ENCODE measurements at places on chromosomes 16 and 17.

DNA sequence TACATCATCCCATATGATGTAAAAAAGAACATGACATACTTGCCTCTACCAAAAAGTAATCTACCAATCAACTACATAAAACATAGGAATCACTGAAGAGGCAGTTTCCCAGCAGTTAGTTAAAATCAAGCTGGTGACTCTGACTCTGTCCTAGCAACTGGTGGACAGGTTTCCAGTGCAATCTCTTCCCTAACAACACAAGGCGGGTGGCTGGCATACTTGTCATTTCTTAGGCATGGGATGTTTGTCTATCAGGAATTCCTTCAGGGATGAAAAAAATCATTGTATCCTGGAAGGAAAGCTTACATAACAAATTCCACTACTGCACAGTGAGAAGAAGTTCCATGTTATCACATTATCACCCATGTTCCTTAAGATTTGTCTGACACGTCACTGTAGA lies 50.9 kb downstream of the HELZ start:
- no peak for DNase-seq

DNA sequence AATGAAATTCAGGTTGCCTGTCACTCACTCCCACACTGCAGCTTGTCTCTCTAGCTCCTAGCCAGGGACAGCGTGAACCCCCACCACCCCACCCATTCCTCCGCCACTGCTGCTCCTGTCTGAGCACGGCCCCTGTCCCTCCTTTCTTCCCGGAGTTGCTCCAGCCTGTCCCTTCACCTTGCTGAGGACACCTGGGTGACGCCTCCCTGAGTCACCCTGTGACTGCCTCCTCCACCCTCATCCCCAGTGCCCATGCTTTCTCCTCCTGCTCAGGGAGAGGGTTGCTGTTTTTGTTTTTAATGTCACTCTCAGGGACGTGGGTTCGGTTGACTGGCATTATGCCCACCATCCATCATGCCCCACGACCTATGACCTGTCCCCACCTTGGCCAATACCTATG lies 25.8 kb upstream of the NAT9 start:
- no peak for DNase-seq

DNA sequence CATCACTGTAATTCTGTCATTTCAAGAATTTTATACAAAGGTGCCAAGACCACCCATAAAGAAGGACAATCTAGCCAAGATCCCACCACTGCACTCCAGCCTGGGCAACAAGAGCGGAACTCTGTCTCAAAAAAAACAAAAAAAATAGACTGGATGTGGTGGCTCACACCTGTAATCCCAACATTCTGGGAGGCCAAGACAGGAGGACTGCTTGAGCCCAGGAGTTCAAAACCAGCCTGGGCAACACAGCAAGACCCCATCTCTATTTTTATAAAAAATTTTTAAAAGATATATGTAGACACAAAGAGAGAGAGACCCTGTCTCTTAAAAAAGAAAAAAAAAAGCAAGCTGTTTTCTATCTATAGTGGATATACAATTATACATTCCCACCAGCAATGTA lies 8.8 kb downstream of the UBE2G1 start:
- no peak for DNase-seq

- DNase-seq, result no peak
These were observed 288.7 kb downstream of the SEC14L1 start for GRCh38 chr17:77429369-77429968.

DNA sequence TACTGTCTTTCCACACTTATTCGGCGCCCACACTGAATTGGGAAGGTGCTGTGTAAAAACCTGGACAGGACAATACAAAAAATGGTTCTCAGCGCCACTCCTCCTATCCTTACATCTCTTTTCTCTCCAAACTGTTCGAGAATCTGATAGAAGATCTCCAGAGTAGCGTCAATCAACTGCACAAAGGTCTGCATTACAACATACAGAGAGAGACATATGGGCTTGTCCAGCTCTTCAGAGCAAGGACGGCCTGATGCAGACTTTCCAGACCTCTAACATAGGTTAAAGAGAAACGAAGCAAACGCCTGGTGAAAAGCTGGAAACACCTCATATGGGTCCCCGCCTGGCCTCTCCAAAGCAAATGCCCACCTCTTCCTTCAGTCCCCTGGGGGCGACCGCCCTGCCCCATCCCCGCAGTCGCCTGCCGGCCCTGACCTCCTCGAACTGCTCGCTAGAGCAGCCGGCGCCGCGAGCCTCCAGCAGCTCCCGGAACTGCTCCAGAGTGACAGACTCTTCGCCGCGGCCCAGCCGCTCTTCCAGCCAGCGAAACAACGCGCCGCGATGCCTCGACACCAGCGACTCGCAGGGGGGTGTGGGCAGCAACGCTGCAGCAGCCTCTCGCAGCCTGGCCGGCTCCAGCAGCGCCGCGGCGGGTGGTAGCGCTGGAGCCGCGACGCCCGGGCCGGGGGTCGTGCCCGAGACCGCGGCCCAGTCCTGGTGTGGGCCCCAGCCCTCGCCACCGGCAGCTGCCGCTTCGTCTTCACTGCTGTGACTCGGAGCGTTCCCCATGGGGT lies 526 bp downstream of the ZZEF1 start:
- peak; percentile 52 for DNase-seq

DNA sequence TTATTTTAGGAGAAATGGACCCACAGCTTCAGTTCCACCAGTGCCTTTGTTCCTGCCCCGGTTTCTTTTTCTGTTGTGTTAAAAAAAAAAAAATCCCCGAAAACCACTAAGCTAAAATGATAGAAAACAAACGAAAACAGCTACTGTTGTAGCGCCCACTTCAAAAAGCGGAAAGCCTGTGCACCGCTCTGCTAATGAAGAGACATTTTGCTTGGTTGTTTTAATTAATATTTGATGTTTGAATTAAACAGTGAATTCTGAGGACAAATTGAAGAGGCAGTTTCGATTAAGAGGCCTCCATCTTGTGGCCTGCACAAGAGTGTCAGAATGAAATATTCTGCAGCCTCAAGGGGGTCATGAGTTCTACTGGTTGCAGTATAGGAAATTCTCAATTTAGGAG lies 186.7 kb downstream of the RPTOR start:
- no peak for DNase-seq

GRCh38 chr17:77601054-77601979 lies 357.2 kb upstream of the TNRC6C start:
- DNase-seq, result no peak

DNA sequence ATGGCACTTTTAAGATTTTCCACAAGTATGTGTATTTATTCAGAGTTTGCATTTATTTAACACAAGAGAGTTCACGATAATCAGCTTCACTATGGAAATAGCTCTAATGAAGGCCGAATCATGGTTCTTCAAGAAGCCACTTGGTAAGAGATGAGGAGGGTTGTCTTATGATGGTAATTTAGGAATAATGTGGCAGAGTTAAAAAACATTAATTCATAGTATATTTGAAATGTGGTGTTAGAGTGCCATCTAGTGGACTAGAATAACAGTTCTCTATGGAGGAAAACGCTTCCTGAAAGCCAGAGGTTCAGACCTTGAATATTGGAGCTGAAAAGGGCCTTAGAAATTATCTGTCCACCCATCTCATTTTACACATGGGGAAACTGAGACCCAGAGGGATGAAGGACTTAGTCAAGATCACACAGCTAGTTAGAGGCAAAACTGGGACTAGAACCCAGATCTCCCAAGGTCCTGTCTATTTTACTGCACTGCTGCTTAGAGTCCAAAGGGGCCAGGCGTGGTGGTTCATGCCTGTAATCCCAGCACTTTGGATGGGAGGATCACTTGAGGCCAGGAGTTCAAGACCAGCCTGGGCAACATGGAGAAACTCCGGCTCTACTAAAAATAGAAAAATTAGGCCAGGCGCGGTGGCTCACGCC lies 33.8 kb upstream of the KPNB1 start:
- DNase-seq, result no peak

DNA sequence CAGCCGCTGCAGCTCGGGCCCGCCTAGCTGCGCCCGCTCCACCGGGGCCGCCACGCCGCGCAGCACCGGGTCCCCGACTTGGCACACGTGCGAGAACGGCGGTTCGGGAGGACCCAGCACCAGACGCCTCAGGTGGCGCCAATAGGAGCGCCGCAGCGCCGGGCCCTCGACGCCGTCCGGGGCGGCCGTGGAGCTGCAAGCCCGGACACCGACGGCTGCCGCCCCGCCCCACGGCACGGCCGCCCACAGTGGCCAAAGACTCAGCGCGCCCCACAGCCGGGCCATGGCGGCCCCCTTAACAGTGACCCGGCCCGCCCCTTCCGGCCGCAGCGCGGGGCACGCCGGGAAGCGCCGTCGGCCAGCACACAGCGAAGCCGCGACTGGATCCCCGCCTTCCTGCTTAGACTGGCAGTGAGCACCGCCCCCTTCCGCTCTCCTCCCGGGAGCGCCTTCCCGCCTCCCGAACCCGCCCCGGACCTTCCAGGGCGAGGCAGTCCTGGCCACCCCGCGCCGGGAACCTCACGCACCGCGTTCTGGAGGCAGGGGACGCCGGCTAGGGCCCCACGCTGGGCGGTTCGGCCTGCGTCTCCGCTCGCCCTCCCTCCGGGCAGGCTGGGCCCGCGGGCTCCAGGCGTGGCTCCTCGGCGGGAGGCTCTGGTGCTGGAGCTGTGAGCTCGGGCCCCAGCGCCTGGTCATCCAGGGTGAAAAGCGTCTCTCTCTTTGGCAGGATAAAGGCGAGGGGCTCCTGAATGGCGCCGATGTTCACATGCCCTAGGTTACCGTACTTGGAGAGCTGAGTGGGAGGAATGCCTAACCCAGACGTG lies at the start of gene PDF:
TSS of gene PDF (minus strand) at position 303 of the 824 bp plus-strand sequence. CDS start at position 285, 18 bp downstream.
- peak; percentile 87 for DNase-seq

DNA sequence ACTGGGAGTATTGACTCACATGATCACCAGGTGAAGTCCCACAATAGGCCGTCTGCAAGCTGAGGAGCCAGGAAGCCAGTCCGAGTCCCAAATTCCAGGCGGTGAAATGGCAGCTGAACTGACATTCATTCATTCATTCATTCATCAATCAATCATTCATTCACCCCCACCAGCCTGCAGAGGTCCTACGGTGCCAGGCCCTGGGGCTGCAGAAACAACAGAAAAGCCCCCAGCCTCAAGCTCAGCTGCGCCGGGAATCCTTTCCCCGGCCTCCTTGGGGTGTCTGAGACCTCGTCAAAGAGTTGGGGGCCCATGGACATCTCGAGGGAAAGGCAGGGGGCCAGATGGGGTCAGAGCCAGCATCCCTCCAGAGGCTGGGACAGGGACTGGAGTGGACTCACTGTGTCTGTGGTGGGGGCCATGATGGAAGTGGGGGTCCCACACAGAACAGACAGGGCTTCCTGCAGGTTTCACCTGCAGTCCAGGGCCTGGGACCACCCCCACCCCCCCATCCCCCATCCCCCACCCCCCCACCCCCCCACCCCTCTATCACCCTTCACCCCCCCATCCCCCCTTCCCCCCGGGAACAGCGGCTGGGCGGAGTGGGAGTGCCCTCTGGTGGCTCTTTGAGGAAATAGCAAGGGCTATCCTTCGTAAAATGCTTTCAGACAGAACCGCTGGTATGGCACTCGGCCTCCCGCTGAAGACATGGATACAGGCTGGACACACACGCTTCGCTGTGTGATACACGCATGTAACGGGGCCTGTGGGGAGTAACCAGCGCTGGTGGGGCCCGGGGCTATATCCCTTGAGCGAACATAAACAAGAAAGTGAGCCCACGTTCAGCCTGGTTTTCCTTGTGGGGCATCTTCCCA lies 8.5 kb upstream of the ZC3H18 start:
- DNase-seq, result peak; percentile 43

DNA sequence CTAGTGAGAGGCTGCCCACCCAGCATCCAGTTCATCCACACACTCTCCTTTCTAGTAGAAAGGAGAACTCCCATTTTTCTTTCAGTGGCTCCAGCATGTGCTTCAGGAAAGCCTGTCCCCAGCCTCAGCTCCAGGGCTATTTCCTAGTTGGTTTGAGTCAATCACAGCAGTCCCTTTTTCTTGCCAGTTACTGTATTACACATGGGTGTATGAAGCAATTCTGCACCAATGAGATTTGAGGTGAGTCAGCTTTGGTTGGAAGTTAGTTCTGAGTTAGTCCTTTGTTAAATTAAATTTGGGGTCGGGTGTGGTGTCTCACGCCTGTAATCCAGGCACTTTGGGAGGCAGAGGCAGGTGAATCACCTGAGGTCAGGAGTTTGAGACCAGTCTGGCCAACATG lies 24.8 kb downstream of the RAD51D start:
- no peak for DNase-seq

DNA sequence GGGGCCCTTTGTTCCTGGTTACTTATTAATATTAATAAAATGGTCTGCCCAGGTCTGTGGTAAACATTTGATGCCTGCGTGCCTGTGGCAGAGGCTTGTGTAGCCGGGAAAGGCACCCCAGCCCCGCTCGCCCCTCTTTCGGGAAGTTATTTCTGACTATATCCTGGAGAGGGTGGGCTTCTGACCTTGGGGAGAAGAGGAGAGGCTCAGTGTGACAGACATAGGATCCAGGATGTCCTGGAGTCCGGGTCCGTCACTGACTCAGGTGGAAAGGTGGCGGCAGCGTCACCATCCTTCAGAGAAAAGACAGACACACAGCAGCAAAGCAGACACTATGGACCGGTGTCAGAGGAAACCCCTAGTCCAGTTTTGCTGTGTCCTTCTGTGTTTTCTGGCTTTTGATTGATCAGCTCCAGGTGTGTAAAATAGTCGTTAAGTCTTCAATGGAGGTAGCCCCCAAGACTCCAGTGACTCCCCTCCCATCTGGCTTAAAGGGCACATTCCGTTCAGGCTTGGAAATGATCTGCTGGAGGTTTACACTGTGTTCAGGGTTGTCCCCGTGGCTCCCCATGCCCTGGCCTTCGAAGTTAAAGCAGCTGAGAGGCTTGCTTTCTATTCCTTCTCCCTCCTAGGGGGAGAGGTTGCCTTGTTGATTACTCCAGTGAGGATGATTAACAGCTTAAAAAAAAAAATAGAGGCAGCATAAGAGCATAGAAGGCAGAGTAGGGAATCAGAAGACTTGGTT lies 81.6 kb downstream of the CCDC182 start:
- DNase-seq, result no peak

- peak; percentile 94 for DNase-seq
These were observed 2.9 kb downstream of the RNF213 start for GRCh38 chr17:80263253-80264204.

DNA sequence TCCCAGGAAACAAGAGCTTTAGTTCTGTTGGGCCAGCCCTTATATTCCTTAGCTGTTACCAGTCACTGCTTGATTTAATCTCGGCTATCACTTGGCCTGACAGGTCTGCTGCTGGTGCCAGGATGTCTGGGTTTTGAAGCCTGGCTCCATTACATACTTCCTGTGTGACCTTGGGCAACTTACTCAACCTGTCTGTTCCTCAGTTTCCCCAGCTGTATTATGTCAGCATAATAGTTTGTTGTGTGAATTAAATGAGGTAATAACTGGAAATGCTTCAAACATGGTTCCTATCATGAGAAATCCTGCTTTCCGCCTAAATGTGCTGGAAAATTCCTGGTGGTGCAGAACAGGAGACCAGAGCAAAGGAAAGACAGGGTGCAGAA lies 50.6 kb upstream of the STH start:
- no peak for DNase-seq

DNA sequence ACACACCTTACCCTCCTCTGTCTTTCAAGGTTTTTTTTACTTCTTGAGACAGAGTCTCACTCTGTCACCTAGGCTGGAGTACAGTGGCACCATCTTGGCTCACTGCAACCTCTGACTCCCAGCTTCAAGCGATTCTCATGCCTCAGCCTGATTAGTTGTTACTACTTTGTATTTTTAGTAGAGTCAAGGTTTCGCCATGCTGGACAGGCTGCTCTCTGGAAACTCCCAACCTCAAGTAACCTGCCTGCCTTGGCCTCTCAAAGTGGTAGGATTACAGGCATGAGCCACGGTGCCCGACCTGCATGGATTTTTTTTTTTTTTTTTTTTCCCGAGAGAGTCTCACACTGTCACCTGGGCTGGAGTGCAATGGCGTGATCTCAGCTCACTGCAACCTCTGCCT lies 273.2 kb downstream of the RBFOX1 start:
- DNase-seq, result no peak

GRCh38 chr16:17327664-17328335 lies 143.0 kb downstream of the XYLT1 start:
- DNase-seq, result no peak

Measured in activated CD4-positive, alpha-beta memory T cell treated with anti-CD3 and anti-CD28 coated beads, Interleukin-2, amount 10 ng/mL, durations not matched to agents 7 days and 5 days (primary cell).